ENCODE measurements at places on chromosomes 1 and 21.

- no peak for DNase-seq
Observed at GRCh38 chr1:230091473-230092231, 24.6 kb downstream of the GALNT2 start.

GRCh38 chr1:14165371-14165801 lies 433.1 kb upstream of the KAZN start:
- no peak for DNase-seq

DNA sequence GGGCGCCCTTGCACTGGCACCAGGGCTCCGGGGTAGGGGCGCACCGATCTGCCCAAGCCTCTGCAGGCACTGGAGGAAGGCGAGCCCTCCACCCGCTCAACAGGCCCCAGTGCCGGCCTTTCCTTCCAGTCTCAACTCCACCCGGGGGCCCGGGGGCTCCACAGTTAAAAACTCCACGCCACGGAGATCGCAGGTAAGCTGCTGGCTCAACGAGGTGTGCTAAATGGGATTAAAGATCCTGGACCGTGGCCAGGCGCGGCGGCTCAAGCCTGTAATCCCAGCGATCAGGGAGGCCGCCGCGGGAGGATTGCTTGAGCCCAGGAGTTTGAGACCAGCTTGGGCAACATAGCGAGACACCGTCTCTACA lies 536 bp downstream of the HSF2BP start:
- DNase-seq = no peak

DNA sequence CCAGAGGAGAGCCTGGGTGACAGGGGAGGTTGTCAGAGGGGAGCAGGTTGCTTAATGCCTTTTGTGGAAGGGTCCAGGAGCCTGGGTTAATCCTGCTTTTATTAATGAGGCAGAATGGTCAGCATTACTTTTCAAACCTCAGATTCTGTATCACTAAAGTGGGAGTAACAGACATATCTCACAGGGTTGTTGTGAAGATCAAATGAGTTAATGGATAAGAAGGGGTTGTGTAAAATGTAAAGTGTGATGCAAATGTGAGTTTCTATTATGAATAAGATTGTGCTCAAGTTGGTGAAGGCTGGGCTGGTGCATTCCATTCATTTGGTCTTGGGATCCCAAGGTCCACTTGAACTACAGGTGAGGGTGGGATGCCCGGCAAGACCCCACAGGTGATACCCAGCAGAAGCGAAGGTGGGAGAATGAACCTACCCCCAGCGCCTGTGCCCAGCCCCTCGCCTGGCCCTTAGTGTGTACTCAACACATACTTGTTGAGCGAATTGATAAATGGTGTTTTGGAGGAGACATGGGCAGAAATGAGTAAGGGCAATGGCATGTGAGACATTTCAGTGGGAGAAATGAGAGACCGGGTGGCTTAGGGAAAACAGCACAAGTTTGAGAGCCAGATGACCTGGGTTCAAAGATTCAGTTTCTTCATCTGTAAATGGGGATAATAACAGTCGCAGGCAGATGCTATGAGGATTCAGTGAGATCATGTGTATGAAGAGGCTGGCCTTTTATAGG lies 6.2 kb downstream of the SLC26A9 start:
- DNase-seq = no peak

DNA sequence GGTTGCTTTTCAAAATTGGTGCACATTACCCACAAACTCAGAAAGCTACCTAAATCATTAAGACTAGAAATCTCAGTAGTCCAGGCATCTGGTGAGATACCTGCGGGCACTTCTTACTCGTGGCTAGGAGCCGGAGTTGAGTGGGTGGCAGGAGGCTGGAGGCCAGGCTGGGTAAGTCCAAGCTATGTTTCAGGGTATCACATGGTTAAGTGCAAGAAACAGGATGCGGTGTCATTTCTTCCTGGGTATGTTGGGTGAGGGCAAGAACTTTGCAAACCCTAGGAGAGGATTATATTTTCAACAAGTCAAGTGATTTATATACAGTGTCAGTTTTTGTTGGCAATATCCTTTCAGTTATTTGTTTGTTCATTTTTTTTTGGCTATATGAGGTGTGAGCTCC lies 41.0 kb downstream of the VANGL1 start:
- DNase-seq = no peak

GRCh38 chr1:153261281-153262069 lies 2.0 kb downstream of the LORICRIN start:
- DNase-seq = no peak

DNA sequence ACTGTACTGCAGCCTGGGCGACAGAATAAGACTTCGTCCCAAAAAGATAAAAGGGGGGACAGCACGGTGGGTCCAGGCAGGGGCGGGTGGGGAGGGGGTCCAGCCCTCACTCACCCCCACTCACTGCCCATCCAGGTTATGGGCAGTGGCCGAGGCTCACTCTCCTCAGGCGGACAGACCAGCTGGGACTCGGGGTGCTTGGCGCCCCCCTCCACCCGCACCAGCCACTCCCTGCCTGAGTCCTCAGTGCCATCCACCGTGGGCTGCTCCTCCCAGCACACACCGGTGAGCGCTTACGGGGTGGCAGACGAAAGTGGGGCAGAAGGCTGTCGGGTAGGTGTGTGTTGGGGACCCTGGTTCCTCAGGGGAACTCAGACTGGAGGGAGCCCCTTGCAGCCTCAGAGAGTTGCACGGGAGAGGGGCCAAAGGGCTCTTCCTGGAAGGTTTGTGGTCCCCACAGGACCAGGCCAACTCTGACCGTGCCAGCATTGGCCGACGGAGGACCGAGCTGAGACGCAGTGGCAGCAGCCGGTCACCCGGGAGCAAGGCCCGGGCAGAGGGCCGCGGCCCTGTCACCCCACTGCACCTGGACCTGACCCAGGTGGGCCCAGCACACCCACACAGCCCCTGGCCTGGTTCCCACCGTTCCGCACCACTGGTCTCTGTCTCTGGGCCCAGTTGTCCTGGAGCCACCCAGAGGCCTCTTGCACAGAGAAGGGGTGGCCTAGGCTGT lies 6.6 kb downstream of the PLEKHN1 start:
- no peak for DNase-seq

DNA sequence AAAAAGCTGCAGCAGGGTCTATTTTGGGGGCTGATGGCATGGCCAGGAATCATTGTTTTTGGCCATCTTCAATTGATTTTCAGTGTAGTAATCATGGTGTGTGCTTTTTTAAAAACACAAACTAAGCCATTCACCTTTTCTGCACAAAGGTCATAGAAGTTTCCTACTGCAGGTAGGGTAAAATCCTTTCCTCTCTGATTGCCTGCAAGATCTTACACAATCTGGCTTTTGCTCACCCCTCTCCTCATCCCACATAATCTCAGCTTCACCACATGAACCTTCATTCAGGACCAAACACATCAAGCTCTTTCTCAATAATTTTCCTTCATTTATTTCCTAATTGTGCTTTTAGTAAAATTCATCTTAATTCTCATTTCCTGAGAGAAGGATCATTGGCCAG lies 38.3 kb upstream of the GBP5 start:
- no peak for DNase-seq

DNA sequence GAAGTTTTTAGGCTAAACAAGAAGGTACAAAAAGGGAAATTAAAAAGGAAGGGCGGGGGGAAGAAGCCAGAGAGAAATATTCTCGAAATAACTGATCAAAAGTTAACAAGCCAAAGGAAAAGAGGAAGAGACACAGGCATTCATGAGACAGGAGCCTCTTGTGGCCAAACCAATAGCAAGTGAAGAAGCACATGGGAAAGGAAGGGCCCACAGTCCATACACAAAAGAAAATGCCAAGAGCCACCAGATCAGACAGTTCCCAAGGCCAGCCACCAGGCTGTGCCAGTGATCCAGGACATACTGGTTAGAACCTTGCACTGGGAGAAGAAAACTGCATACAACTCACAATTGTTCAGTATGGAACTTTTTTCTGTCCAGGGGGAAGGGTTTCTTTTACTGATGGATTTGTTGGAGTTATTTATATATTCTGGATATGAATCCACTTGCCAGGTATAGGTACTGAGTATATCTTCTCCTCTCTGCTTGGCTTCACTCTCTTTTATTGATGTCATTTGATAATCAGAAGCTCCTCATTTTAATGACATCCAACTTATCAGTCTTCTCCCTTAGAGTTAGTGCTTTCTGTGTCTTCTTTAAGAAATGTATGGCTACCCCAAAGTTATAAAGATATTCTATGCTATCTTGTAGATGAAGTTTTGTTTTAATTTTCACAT lies 76.8 kb downstream of the CD46 start:
- no peak for DNase-seq

GRCh38 chr1:208600456-208601190 lies 356.4 kb upstream of the PLXNA2 start:
- no peak for DNase-seq

DNA sequence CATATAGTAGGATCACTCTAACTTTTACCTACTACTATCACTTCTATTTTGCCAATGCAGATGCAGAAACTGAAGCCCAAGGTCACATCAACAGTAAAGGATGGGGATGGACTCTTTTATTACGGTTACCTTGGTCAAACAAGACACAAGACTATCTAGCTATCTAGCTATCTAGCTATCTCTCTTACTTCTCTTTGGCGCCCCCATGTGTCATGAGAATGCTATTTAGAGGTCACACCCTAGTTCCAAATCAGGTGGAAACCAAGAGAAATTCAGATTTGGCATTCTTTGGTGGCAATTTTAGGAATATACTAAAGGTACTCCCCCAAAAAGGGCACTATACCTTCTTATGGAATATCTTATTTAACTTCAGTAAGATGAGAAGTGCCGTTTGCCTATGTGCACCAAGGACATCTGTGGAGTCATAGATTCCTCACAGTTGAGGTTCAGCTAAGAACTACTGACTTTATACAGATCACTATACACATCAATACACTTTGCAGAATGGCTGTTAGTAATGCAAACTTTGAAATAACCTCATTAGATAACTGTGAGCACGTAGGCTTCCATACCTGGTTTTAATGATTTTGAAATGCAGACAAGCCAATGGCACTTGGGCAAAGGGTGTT lies 6.7 kb downstream of the ZNF648 start:
- DNase-seq = no peak

DNA sequence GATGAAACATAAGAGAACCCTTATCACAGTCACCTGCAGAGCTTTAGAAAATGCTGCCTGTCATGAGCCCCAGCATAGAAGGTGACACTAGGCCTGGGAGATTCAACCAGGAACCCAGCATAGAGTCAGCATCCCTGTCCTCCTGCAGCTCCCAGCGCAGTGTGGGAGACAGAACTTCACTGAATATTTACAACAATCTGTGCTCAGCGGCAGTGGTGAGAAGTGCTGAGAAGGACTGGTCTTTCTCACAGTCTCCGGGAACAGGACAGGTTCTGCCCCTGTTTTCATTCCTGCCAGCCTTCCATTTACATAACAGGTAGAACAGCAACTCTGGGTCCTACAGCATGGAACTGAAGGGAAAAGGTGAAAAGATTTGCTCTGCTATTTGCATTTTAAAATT lies 83.5 kb upstream of the GADD45A start:
- DNase-seq = no peak

GRCh38 chr1:226751703-226752102 lies 12.6 kb upstream of the ITPKB start:
- no peak for DNase-seq

DNA sequence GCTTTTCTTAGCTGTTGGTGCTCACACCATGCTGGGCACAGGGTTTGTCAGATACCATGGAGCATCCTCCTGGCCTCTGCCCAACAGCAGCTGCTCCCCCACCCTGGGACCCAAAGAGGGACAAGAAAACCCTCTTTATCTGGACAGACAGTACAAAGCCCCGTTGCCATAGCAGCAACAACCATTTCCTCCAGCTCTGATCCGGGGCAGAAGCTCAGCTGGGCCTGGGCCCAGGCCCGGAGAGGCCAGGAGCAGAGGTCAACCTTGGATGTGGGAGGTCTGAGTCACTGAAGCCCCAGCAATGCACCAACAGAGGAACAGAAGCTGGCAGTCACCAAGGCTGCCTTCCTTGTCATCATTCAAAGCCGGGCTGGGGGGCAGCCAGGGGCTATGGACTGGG lies 228.4 kb upstream of the POU3F1 start:
- DNase-seq = no peak

All from RWPE2 (cell line).